Ascending aorta (tissue), 2 donors: ENCODE measurements at places on chromosomes 6 and 20. TPM values are rescaled to one million over a fixed set of nuclear protein-coding genes. Genes with fewer than 3 reads are reported as not detected.

DNA sequence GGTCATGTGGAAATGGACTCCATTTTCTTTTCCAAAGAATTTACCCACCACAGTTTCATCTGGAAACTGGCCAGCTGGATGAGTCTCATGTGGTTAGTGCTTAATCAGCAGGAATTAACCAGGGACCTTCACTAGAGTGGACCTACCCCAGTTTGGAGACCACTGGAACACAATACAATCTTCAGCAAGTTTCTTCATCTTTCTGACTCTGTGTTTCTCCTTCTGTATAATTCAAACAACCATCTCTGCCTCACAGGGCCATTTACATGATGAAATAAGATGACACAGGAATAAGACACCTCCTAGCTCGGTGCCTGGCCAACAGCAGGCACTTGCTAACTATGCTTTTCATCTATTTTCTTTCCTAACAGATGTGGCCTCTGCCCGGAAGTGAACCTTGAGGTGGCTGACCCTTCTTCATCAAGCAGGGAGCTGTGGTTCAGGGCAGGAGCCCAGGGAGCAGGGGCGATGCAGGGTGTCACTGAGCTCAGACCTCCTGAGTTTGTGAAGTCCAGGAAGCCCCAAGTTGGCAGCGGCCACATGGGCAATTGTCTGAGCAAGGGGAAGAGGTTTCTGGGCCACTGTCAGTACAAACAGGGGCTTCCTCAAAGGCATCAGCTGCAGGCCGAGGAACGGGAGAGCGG lies 98.8 kb downstream of the SOD2 start:
- no peak for DNase-seq

DNA sequence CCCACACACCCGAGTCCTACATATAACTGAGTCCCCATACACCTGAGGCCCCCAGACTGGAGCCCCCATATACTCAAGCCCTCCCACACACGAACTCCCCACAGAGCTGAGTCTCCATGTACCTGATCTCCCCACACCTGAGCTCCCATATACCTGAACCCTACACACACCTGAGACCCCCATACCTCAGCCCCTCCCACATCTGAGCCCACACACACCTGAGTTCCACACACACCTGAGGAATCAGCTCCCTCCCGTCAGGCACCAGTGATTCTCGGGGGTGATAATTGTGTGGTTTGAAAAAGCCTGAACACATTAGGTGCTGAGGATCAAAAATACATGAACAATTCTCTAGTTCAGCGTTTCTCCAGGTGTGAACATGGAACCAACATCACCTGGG lies 15.4 kb downstream of the PFDN4 start:
- DNase-seq = no peak

- no peak for DNase-seq
Measured at GRCh38 chr6:141467881-141468280, 664.8 kb upstream of the GJE1 start.

DNA sequence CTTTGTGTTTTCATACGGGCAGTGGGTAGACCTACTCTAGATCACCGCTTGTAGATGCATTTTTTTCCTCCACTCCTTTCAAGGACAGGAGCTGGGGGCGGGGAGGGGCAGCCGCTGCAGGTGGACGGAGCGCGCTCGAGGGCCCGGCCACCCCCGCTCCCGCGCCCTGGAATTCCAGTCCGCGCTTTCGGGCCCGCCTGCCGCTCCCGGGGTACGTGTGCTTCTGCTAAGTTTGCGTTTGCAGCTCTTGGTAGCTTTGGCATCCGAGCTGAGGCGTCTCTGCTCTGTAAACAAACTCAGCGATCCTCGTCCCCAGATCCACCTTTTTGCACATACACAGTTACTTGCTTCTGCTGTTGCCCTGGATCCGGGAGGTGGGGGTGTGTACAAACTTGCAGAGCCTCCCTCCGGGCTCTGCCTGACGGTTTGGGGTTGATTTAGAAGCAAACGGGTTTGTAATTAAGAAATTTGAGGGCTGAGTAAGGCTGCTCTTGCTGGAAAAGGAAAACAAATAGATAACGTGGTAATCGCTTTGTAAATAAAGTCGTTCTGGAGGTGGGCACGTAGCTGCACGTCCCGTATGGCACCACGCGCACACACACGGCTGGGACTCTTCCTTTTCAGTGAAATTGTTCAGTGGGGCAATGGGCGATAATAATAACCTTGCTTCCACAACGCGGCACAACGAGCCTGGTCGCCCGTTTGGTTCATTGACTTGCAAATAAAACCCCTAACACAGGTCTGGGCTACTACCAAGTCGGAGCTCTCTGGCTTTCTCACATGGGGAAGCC lies 973 bp upstream of the CITED2 start:
- peak; percentile 91 for DNase-seq

DNA sequence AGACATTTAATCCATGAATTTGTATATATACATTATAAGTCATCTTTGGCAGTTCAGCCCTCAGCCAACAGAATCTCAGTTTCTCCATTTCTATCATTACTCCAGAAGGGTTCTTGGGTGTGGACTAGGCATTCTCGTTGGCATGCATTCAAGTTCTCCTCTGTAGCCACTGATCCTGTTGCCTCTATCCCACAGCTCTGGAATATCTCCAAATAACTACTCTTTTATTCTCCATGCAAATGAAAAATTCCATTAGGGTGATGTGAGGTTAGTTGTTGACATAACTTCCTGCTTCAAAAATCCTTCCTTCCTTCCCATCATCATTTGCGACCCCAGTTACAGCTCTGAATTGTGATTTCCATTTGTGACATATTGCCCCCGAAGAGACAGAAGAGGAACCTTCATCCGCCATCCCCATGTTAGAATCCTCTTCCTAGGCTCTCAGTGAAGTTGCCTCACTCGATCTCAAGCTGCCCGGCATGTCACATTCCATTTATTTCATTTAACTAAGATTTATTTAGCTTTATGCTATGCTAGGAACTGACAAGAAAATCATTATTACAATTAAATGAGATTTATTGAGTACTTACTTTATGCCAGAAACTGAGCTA lies 93.7 kb upstream of the EDN1 start:
- no peak for DNase-seq

DNA sequence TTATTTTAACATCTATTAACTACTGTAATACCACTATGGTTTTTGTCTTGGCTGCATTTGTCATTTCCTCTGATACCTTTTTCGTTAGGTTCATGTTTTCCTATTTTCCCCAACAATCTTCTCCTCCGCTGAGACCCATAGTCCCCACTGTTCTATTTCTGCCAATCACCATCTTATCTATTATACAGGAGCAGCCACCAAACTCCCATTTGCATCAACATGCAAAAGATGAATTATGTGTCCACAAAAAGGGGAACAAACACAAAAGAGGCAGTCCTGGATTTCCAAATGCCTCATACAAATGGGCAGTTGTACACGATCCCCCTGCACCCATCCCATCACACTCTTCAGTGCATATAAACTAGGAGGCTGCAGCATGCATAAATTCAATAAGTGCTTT lies 121.7 kb upstream of the MYLIP start:
- no peak for DNase-seq

GRCh38 chr6:14694308-14694707 lies 551.6 kb upstream of the JARID2 start:
- DNase-seq = no peak

DNA sequence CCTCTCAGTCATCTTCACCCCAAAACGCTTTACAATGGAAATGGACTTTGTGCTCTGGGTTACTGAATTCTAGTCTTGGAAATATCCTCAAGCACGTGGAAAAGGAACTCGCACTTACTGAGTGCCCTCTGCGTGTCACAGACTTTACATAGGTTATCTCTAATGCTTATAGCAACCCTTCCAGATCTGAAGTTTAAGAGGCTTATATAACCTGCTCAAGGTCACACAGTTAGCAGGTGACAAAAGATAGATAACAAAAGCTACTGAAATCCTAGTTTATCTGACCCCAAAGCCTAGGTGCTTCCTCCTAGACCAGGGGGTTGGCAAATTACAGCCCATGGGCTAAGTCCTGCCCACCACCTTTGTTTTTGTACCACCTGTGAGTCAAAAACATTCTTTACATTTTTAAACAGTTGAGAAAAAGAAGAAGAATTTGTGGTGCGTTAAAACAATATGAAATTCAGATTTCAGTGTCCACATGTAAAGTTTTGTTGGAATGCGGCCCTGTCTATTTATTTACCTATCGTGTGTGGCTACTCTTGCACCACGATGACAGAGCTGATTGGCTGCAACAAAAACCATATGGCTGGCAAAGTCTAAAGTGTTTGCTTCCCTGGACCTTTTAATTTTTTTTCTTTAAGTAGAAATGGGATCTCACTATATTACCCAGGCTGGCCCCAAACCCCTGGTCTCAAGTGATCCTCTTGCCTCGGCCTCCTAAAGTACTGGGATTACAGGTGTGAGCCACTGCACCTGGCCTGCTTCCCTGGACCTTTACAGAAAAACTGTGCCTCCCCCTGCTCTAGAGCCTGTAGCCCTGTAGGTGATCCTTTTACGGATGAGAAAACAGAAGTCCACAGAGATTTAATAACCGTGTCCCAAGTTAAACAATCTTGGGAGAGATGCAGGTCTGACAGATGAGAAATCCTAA lies 110.2 kb upstream of the RREB1 start:
- DNase-seq = no peak

DNA sequence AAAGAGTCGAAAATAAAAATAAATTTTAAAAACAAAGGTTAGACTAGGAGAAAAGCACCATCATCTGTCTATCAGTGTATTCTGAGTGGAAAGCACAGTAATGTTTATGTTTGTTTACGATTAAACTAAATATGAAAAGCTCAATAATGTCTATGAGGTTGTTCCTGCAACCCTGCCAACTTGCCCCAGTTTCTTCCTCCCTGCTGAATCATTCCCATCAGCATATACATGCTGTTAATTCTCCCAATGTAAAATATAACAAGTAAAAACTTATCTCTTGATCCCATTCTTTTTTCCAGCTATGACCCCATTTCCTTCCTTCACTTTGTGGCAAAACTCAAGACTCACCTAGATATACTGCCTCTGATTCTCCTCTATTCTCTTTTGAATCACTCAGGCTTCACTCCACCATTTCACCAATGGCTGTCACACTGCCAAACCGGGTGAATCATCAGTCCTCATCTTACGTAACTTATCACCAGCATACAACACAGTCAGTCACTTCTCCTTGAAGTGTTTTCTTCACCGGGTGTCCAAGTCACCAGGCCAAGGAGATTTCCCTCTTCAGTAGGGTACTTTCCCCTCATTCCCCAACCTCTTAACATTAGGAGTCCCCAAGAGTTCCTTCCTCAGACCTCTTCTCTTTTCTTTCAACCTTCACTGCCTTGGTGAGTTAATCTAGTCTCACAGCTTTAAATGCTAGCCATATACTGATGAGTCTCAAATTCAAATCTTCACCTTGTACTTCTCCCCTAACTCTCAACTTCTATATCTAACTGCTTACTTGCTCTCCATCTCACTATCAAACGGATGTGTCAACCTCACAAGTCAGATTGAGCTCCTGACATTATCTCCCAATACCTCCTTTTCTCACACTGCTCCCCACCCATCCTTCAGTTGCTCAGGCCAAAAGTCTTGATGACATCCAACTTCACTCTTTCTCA lies 6.2 kb downstream of the TMEM242 start:
- peak; percentile 92 for DNase-seq

DNA sequence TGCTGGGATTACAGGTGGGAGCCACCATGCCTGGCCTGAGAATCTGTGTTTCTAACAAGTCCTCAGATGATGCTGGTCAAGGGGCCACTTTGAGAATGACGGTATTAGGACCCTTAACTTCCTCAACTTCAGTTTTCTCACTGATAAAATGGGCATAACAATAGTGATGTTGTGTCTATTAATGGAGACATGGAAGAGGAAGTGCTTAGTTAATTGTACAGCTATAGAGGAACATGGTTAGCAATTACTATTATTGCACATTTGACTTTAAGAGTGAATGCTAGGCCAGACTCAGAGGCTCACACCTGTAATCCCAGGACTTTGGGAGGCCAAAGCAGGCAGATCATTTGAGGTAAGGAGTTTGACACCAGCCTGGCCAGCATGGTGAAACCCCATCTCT lies 12.7 kb downstream of the DPPA5 start:
- DNase-seq = no peak

DNA sequence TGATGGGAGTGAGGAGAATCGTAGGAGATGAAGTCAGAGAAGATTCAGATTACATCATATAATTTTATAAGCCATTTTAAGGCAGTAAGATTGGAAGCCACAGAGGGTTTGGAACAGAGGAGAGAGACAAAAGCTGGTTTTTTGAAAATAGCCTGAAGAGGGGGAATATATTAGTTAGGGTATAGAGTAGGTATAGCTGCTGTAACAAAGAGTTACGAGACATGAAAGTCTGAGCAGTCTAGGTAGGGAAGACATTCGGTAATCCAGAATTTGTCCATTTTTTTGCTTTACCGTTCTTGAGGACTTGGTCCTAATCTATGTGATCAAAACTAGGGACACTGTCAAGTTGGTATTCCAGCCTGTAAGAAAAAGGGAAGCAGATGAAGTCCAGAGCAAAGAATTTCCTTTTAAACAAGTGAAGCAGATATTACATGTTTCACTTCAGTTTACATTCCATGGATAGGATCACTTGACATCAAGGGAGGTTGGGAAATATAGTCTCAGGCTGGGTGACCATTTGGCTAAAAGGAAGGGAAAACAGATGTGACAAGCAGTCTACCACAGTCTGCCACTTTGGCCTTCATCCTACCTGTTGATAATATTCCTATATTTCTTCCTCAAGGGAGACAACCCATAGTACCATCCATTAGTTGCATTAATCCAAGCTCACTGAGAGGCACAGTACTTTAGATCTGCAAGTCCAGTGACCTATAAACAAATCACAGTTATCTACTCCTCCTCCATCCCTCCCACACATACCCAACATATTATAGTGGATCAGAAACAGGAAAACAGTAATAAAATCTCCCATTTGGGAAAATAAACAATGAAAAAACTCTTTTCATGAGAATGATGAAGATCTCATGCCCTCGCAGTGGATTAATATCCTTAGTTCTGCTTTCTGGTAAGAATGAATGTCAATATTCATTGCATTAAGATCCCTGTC lies 10.2 kb downstream of the FAM135A start:
- DNase-seq = no peak

DNA sequence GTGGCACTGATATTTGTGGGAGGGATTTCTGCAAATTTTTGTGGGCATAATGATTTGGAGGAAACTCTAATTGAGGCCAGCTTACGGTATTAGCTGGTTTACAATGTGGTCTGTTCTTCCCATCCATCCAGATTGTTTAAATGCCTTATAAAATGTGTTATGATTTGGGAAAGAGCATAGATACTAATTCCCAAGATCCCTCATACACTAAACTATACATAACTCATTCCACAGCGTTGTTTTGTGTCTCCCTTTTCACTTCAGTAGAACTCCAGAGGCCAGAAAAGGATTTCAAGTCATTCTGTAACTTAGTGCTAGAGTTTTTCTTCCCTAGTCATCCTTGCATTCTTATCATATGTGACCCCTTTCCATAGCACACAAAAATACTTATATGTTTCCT lies 292.6 kb upstream of the NT5E start:
- DNase-seq = no peak

GRCh38 chr6:137099689-137100403 lies 55.1 kb upstream of the IL20RA start:
- DNase-seq = no peak

Gene CD93
- total RNA-seq = 206 TPM

Gene IL17F
- total RNA-seq = not detected

Gene MDFI
- 94.7 TPM for total RNA-seq

Gene RNF182
- 3.0 TPM for total RNA-seq

Gene PKIB
- total RNA-seq = not detected

Gene GPX5
- not detected for total RNA-seq

Gene PRKN
- total RNA-seq = 2.6 TPM

Gene TFAP2D
- total RNA-seq = not detected

Gene ARMC12
- not detected for total RNA-seq

Gene LHFPL5
- not detected for total RNA-seq

Gene CAPN11
- 0.43 TPM for total RNA-seq

Gene RIMS1
- total RNA-seq = not detected
